Activated CD4-positive, alpha-beta T cell treated with anti-CD3 and anti-CD28 coated beads, Interleukin-2, Interleukin-4, amounts not matched to agents 100 ng/mL and 50 ng/mL, durations not matched to agents 16 hours and 8 hours (primary cell): ENCODE measurements at places on chromosomes 5 and 9.

GRCh38 chr5:139967353-139967752 lies 75.7 kb downstream of the NRG2 start:
- no peak for DNase-seq

DNA sequence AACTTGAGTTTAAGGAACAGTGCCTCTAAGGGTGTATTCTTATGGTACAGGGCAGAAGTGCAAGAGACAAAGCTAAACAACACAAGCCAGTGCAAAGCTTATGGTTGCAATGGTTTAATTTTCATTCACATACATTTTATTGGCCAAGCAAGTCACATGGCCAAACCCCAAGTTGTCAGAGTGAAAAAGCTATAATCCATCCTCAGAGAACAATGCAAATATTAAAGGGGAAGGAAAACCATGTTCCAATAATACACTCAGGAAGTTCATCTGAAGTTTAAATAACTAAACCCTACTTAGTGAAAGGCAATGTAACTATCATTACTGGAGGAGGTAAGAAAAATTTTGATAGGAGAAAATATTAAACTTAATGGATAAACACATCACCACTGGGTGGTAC lies 26.6 kb upstream of the TLR4 start:
- DNase-seq, result no peak

- peak; percentile 12 for DNase-seq
These were observed 2.1 kb downstream of the CCDC192 start for GRCh38 chr5:127705120-127705892.

- no peak for DNase-seq
These were observed 200.1 kb downstream of the GADD45G start for GRCh38 chr9:89804766-89805531.

- DNase-seq, result no peak
These were observed 4.4 kb upstream of the FER start for GRCh38 chr5:108743319-108743718.

- peak; percentile 6 for DNase-seq
These were observed 143.6 kb downstream of the MRPS30 start for GRCh38 chr5:44952376-44952775.

- no peak for DNase-seq
These were observed 487 bp downstream of the SPATA24 start for GRCh38 chr5:139403418-139403786.

DNA sequence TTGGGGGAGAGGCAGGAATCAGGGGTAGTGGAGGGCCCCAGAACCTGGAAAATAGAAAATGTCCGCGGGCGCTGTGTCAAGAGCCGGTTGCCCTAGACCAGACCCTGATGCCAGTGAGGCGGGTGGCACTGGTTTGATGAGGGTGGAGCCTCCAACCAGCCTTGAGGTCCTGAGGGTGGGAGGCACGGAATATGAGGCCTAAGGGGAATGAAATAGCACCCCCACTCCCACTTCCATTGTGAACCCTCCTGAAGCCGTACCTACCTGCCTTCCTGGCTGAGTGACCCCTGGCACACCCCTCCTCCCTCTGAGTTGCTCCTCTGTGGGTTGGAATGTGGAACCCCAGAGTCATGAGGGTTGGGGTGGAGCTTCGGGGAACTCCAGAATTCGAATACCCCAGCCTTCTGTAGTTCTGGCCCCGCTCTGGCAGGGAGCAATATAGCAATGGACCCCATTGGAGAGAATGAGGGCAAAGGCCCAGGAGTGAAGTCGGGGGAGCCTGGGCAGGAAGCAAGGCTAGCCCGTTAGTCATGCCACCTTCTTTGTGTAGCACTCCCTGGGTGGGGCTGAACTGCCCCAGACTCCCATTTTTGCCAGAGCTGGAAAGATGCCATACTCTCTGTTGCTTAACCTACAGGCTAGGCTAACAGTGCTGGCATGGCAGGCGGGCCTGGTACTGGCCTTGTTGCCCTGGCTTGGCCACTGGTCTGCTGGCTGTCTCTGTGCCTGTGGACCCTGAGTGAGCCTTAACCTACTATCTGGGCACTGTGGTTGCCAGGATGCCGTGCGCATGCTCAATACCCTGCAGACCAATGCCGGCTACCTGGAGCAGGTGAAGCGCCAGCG lies 1.0 kb downstream of the FPGS start:
- DNase-seq, result peak; percentile 32

DNA sequence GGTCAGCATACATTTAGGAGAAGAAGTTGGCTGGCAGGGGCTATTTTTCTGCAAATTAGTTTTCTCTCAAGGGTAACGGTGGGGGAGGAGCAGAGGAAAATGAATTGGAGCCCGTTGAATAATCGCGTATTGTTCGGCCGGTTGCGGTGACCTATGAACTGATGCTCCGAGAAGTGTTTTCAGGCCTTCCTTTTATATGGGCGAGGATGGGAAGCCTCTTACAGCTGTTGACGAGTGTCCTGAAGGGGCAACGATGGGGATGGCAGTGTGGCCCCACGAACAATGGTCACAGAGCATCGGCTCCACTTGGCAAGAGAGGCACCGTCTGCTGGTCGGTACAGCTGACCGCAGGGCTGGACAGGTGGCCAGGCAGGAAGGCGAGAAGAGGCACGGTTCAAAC lies 400.7 kb downstream of the ZSWIM6 start:
- no peak for DNase-seq

DNA sequence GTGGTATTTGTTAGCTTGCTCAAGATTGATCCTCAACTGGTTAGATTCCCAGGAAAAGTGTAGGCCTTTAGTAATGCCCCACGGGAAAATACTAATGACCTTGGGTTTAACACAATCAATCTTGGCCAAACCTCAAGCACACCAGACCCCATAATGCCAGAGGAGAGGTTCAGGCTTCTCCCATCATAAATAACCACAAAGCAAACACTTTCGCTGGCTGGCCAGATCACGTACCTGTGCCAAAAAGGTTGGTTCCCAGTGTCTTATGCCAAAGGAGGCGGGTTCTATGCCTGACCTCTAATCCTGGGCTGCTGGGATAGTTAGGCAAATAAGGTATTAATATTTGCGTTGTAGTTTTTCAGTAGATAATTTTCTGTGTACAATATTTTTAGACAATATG lies 379.2 kb upstream of the CDH18 start:
- DNase-seq, result no peak

DNA sequence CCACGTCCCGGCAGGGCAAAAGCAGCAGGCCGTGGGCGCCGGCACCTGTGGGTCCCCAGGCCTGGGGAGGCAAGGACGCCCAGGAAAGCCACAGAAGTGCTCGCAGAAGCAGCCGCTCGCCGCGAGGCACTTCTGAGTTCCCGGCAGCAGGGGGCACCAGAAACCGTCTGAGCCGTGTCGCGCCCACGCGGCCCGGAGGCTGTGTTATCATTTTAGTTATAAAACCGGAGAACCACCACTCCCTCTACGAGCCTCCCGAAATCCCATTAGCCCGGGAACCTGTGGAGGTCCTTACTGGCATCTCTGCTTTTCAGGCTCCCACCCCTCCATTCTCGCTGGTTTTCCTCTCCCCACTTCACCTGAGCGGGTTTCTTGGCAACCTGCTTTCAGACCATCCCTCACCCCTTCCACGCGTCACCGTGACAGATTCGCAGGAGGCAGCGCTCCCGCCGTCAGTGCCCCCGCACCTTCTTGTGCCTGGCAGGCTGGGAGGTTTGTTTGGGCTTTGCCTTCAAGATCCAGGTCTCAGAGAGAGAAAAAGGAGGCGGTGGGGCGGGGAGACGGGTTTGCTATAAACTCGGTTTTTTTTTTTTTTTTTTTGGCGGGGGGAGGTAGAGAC lies 2.3 kb downstream of the GDNF start:
- DNase-seq, result peak; percentile 77

GRCh38 chr5:158884827-158885518 lies 214.7 kb downstream of the EBF1 start:
- no peak for DNase-seq

DNA sequence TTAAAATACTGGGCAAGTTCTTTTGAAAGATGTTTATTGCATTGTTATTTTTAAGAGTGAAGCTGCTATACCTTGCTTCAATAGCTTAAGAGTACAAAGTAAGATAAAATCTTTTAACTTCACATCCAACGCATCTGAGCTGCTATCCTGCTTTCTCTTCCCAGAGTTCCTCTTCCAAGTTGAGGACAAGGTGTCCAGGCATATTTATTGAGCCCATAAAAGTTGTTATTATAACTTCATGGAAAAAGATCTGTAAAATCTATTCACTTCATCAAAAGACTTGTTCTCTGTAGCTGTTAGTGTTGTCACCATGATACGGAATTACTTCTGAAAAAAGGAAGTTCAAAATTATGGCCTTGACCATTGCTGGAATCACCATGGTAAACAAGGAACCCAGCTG lies 306.2 kb upstream of the ELAVL2 start:
- DNase-seq, result no peak

- no peak for DNase-seq
These were observed 17.9 kb downstream of the FRMD3 start for GRCh38 chr9:83520292-83520691.

GRCh38 chr5:101018299-101018698 lies 115.2 kb upstream of the ST8SIA4 start:
- DNase-seq, result no peak

GRCh38 chr5:91486638-91487037 lies 103.5 kb upstream of the ARRDC3 start:
- DNase-seq, result no peak

DNA sequence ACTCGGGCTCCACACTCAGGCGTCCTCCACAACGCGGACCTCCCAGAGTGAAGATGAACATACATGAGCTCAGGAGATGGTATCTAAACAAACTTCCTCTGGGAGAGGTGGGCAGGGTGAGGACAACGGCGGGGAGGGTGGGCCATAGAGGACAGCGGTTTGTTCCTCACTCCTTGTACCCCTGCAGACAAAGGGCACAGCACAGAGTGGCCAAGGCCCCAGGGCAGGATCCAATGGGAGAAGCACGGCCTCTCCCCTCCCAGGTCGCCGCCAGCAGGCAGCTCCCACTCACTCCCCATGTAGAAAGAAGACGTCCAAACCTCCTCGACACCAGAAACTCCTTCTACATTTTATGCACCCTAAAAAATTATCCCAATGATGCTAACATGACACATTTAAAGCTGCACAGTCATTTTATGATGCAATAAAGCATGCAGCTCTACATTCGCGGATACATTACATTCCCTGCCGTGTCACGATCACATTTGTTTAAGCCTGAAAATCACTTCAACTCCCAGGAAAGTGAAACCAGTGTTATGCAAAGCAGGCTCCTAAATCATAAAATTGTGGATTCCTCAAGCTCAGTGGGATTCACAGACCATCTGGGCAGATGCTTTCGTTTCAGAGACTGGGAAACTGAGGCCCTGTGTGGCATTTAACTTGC lies 87.5 kb upstream of the SARDH start:
- no peak for DNase-seq

DNA sequence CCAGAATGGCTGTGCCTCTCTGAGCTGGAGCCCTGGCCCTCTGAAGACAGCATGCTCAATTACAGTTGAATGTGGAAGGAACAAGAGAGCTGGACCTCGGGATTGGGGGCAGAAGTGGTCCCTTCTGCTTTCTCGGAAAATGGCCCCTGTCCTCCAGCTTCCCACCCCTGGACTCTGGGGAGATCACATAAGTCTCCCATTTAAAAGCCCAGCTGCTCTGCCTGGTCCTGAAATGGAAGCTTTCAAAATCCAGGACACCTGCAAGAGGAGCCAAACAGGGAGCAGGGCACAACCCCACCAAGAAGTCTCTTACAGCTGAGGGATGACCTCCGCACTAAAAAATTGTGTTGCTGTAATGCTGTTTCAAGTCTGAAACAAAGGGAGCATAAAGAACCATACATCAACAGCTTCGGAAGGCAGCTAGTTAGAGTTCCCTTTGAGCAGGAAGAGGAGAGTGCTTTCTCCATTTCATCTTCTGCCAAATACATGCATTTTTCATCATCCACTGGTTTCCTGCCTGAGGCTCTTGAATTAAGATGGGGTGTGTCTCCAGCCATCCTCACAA lies 48.2 kb downstream of the TGFBI start:
- no peak for DNase-seq

DNA sequence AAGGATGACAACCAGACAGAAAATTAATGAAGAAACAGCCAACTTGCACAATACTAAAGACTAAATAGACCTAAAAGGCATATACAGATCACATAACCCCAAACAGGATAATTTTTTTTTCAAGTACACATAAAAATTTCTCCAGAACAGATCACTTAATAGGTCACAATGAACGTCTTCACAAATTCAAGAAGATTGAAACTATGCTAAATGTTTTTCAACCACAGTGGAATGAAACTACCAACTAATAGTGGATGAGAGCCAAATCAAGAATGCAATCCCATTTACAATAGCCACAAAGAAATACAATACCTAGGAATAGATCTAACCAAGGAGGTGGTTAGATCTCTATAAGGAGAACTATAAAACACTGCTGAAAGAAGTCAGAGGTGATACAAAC lies 145.8 kb downstream of the TMEM232 start:
- DNase-seq, result no peak

GRCh38 chr5:16406630-16407029 lies 59.0 kb downstream of the ZNF622 start:
- DNase-seq, result no peak

DNA sequence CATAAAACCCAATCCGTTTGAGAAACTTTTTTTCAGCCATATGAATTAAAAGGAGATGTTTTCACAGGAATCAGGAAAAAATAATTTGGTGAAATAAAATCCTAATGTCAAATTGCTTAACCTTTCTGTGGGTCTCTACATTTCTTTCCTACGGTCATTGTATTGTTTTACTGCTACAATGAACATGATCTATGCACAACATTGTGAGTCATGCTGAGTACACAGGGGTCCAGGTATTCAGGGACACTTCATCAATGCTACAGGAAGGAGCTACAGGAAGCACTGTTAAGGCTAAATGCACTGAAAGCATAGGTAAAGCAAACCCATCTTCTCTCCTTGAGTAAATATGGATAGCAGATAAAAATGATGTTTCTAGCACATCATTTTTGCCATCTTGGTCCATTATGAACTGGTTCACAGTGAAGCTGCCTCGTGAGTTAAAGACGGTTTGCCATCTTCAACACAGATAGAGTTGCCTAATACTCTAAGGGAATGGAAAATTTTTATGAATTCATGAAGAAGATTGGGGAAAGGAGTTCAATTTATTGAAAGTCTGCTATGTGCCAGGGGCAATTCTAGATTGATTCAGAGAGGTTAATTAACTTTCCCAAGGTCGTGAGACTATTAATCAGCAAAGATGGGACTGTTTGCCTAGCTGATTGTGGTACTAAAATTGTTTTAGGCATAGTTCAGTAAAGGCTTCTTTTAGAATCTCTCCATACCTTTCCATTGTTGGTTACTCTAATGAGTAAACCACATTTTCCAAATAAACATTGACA lies 85.5 kb downstream of the DIRAS2 start:
- DNase-seq, result no peak

GRCh38 chr9:120928015-120928482 lies 1.5 kb upstream of the TRAF1 start:
- DNase-seq, result no peak

DNA sequence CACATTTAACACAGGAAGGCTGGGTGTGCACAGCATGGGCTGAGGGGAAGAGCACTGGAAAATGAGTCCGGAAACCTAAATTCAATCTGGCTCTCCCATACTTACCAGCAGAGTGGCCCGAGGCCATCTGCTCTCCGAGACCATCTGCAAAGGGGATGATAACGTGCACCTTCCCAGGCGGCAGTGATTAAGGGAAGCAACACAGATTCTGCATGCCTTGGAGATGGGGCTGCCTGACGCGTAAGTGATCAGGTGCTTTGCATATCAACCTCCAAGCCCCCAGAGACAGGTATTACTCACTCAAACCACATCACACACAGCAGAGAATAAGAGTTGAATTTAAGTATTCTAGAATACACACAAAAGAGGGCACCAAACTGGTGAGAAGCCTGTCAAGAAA lies 9.1 kb downstream of the EPB41L4B start:
- DNase-seq, result no peak

GRCh38 chr5:108255468-108255867 lies 126.4 kb downstream of the FBXL17 start:
- DNase-seq, result no peak
